ENCODE measurements at places on chromosomes 2 and 18.
A peak's percentile ranks its signal among the peaks of the same experiment; 100 is the strongest.

GRCh38 chr2:118738524-118739308 is 108.7 kb downstream of the EN1 start:
- DNase-seq = no peak

DNA sequence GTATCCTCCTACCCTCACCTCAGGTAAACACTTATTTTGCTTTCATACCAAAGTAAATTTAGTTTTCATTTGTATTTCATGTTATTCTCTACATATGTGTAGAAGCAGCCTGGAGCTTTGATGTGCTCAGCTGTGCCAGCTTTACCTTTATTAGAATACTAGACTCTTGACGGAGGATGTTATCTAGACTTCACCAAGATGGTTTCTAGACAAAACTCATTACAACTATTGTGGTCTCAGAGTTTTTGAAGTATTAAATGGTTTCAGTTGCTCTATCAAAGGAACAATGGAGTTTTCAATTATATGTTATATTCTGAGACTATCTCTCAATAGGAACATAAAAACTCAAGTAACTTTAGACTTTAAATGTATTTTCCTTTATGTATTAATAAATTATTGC is 5.0 kb upstream of the IL18RAP start:
- DNase-seq = no peak

GRCh38 chr2:239880396-239880795 is 144.7 kb downstream of the NDUFA10 start:
- DNase-seq = no peak

GRCh38 chr18:79011300-79011870 is 31.8 kb downstream of the SALL3 start:
- DNase-seq = no peak

- DNase-seq = no peak
Measured at GRCh38 chr18:36047521-36047920, 19.8 kb downstream of the RPRD1A start.

- DNase-seq = no peak
Measured at GRCh38 chr2:191516260-191516659, 161.7 kb upstream of the NABP1 start.

- DNase-seq = no peak
Measured at GRCh38 chr2:126637386-126637785, 18.6 kb upstream of the GYPC start.

- DNase-seq = no peak
Measured at GRCh38 chr18:61736133-61736532, 156.7 kb downstream of the RNF152 start.

DNA sequence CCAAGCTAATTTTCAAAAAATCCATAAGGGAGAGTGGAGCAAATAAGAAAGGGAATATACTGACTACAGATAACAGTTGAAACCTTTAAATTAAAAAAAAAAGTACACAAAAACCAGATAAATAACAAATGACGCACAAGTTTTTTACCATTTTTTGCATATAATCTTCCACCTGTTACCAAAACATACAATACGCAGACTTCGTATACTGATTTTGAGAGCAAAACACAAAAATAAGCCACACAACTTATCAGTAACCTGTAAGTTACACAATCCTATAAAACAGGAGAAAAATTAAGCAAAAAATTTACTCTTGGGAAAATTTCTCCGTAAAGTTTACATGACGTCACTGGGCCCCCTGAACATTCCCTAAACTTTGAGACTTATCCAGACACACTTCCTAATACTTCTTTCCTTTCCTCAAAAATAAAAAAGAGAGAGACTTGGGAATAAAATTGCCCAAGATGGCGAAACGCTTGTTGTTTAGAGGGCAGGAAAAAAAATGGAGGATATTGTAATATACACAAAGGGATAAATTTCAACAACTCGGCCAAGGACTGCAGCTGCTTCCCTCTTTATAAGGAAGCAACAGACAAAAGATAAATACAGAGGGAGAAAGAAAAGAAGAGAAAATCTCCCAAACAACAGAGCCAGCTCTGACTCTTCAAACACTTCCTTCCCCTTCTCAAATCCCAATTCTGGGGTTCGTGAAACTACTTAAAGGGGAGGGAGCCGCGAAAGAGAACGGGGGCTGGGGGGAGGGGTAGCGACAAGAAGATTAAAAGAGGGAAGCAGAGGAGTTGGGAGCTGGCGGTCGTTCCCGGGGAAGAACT is 1.6 kb downstream of the BAZ2B start:
- no peak for DNase-seq

DNA sequence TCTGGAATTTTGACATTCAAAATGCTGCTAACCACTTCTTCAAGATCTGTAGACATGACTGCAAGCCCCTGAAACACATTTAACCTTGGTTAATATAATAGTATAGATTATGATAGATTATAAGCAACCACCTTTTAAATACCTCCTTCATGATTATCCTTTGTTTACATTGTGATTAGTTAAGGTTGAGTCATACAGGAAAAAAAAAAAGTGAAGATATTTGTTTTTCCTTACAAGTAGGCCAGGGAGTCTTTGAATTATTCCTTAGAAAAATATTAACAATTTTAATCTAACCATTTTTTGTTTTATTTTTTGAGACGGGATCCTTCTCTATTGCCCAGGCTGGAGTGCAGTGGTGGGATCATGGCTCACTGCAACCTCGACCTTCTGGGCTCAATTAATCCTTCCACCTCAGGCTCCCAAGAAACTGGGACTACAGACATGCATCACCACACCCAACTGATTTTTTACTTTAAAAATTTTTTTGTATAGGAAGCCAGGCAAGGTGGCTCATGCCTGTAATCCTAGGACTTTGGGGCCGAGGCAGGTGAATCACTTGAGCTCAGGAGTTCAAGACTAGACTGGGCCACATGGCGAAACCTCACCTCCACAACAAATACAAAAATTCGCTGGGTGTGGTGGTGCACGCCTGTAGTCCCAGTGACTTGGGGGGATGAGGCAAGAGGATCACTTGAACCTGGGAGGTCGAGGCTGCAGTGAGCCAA is 99.4 kb downstream of the SLC39A10 start:
- DNase-seq = no peak

DNA sequence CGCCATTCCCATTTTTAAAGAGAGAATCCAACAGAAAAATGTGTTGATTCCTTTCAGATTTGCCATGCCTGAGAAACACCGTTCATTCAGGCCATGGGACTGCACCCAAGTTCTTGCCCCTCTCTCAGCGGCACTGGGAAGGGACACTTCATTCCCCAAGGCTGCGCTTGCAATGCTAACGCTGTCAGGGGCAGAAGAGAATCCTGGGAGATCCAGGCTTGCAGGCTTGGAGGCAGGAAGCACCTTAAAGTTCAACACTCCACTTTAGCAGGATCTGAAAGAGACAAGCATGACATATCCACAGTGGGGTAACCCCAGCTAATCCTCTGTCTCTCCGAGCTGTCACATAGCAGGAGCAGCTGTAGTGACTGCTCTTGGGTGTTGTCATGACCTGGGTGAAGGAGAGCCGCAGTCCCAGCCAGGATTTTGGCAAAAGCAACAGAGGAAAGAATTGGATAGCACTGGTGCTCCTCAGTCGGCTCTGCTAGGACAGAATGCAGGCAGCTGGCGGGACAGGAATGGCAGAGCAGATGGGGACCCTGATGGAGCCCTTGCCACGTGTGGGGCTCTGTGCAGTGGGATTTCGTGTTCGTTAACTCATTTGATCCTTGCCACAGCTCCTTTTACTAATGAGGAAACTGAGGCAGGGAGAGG is 22.0 kb upstream of the ODC1 start:
- no peak for DNase-seq

DNA sequence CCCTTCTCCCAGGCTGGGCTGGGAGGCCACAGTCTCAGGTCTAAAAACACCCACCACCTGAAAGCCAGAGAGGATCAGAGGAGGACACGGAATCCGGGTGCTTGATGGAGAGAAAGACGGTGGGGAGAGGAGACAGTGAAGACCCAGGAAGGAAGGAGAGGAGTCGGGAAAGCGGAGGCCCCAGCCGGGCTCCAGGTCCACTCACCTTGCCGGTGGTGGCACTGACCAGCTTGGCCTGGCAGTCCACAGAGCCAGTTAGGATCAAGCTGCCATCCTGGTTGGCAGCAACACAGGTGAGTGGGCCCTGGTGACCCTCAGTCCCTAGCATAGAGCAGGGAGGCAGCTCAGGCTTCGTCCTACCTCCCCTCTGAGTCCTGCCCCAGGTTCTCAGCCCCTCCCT is 4.3 kb downstream of the AAMP start:
- DNase-seq = no peak

GRCh38 chr2:45459860-45460259 is 151.2 kb downstream of the SRBD1 start:
- peak; percentile 52 for DNase-seq

DNA sequence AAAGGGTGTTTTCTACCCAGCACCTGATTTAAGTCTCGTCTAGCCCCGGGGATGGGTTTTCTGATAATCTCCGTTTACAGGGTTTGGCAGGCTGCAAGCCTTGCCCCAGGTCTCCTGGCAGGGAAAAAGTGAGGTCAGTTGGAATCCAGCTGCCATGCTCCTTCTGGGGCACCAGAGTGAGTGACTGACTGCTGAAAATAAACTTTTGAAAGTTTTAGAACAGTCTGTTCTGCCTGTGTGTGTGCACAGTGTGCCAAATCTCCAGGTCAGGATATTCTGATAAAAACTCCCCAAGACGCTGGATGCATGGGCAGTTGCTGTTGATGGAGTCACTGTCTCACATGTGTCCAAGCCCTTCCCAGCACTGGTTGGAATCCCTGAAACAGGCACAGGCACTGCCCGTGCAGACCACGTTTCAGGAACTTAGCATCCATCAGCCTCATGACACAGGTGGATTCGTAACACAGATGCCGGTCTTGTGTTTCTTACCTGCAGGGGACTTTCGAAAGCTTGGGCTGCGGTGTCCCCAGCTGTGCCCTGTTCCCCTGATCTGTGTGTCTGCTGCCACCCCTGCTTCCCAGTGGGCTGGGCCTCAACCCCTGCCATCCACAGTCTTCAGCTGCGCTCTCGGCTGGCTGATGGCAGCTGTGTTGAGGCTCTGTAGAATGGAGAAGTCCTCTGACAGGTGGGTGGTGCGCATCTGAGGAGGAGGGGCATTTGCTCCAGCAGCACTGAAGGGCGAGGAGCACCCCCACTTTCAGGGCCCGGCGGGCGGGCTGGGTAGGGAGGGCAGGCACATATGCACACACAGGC is 65.0 kb downstream of the SH3RF3 start:
- DNase-seq = no peak

GRCh38 chr2:148007219-148007900 is 13.2 kb downstream of the ORC4 start:
- DNase-seq = no peak

- no peak for DNase-seq
Measured at GRCh38 chr2:158481116-158481515, 24.4 kb downstream of the PKP4 start.

DNA sequence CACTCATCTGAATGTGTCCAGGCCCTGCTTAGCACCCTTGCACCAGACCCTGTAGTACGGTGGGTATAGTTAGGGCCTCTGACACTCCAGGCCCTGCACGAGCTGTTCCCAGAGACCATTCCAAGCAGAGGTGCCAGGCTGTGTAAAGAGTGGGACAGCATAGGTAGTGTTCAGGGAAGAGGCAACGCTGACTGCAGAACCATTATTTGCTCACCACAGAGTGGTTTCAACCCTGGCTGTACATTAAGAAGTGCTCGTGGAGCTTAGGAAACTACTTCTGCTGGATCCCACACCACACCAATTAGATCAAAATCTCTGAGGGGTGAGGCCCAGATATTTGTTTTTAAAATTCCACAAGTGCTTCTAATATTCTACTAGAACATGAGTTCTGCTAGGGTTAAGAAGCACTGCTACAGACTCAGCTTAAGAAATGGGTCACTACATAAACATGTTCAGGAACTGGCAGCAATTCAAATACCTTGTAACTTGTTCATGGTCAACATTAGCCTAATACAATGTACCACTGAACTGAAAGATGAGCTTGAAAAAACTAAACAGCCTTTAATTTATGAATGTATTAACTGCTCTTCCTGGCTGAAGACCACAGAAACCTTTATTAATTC is 183.0 kb downstream of the MYO5B start:
- DNase-seq = no peak

- peak; percentile 71 for DNase-seq
Measured at GRCh38 chr2:71716697-71717624, 263.6 kb downstream of the DYSF start.

DNA sequence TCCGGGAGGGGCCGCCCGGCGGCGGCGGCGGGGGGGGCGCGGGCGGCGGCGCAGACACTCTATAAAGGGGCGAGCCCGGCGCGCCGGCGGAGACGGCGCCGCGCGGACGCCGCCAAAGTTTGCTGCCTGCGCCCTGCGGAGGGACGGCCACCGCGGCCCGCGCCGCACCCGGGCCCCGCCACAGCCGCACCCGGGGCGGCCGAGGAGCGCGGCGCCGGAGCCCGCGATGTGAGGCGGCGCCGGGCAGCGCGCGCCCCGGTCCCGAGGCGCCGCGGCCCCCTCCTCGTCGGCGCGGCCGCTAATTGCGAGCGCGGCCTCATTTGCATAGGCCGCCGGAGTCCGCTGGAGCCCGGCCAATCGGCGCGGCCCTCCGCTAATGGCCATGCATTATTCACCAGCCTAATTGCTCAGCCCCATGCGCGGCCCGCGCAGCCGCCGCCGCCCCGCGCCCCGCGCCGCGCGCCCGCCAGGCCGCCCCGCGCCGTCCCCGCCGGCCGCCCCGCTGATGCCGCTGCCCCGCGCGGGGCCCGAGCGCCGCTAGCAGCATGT is at the start of gene SALL3:
Gene SALL3, plus strand, starts transcription at position 89 of the 549 bp plus-strand sequence. Its CDS starts 457 bp downstream, at position 546.
- DNase-seq = no peak

DNA sequence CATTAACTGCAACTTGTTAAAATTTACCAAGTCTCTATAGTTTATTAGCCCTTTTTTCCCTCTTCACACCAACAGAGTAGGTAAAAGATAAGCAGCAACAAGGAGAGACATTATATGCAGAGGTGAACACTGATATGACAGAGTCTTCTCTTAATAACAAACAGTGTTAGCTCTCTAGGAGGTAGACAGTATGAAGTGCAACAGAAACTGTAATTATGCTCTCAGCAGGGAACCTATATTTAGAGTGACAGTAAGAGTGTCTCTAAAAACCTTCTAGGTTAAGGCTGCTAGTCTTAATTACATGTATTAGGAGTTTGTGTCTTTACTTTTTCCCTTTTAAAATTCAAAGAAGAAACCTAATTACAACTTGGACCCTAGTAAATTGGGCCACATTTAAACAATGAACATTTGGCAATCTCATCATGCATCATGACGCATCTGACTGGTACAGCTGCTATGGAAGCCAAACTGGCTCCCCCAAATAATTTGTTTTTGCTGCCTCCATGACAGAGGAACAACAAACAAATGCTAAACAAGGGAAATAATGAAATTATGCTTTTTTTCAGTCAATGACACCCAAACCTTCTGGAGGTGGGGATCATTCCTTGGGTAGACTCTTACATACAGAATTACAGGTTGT is 69.9 kb upstream of the MMADHC start:
- no peak for DNase-seq

GRCh38 chr2:242019344-242019743 is 149.8 kb downstream of the RTP5 start:
- DNase-seq = no peak

- DNase-seq = no peak
Measured at GRCh38 chr2:134764164-134764563, 45.4 kb upstream of the TMEM163 start.
